ENCODE measurements at places on chromosomes 6 and 20.

GRCh38 chr20:10642856-10643559 is 30.8 kb downstream of the JAG1 start:
- no peak for DNase-seq

- no peak for DNase-seq
Observed at GRCh38 chr6:156421933-156422332, 355.2 kb upstream of the ARID1B start.

GRCh38 chr6:79375635-79376337 is 141.3 kb upstream of the HMGN3 start:
- DNase-seq = no peak

- DNase-seq = no peak
Observed at GRCh38 chr6:89357390-89357789, 4.9 kb upstream of the UBE2J1 start.

- DNase-seq = no peak
Observed at GRCh38 chr6:5334341-5334740, 73.0 kb downstream of the FARS2 start.

GRCh38 chr20:3716195-3716834 is 3.9 kb upstream of the SIGLEC1 start:
- no peak for DNase-seq

GRCh38 chr6:36539814-36540568 is 7.3 kb downstream of the STK38 start:
- no peak for DNase-seq

DNA sequence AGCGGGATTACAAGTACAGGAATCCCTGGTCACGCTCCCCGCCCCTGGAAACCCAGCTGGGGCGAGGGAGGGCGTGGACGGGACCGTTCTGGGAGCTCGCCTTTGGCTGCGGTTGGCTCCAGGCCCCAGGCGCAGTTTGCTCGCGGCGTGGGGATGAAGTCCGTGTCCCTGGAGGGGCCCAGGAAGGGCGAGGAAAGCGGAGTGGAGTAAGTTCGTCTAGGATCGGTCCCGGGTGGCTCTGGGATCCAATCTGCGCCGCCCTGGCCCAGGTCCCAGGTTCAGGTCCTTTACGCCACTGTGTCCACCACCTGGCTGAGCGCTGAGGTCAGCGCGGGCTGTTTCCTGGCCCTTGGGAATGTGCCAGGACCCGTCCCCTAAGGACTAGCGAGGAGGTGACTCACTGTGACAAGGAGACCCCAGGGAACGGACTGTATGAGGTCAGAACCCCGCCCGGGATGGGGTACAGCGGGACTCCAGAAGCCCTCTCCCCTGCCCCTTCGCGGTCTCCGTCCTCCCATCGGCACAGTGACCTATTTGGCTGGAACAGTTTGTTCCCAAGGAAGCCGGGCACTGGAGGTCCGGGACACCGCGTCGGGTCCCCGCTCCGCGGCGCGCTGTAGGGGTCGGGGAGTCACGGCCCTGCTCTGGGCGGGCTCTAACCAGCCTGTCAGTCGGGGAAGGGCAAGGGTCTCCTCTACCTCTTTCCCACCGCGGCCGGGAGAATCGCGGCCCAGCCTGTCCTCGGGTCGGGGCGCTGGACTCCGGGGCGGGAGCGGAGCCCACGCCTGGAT is 724 bp downstream of the CDKN1A start:
- no peak for DNase-seq

- DNase-seq = no peak
Observed at GRCh38 chr6:2911171-2911570, 8.1 kb upstream of the SERPINB9 start.

GRCh38 chr6:158853072-158853879 is 34.1 kb upstream of the EZR start:
- DNase-seq = no peak

GRCh38 chr6:150755042-150755441 is 110.5 kb upstream of the MTHFD1L start:
- no peak for DNase-seq

GRCh38 chr20:53186635-53187034 is 214.5 kb downstream of the TSHZ2 start:
- no peak for DNase-seq

DNA sequence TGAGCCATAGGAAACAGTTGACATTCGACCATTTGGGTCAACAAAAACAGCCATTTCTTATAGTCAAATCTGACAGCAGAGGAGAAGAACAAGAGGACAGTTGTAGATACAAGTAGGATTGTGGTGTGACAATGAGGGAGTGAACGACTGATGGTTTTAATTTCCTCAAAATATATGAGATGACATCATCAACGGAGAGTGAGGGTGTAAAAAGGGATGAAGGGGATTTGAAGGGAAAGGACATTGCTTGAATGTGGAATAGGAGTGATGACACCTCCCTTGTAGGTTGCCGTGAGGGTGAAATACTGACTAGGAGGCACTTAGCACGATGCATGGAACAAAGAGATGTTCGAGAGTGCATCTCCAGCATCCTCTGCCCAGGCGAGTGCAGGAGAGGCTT is 499.8 kb upstream of the CHD6 start:
- DNase-seq = no peak

DNA sequence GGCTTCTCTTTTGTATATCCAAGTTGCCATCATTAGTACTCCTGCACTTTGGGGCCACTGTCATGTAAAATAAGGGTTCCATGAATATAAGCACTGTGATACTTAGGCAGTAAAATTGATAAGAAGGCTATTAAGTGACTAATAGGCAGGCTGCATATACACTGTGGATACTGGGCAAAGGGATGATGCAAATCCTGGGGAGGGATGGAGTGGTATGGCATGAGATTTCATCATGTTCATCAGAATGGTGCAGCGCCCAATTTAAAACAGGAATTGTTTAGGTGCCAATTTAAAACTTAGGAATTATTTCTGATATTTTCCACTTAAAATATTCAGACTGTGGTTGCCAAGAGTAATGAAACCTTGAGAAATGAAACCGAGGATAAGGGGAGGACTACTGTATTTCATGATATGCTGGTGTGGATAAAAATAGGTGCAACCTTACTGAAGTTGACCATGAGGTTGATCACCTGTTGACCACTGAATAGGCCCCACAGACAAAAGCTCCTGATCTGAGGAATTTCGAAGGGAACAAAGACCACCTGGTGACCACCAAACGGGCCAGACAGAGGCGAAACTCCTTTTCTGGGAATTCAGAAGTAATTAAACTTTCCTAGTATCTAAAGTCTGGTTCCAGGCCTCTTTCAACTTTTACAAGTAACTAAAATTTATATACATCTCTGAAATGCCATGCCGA is 4.9 kb upstream of the TRIM39 start:
- no peak for DNase-seq

DNA sequence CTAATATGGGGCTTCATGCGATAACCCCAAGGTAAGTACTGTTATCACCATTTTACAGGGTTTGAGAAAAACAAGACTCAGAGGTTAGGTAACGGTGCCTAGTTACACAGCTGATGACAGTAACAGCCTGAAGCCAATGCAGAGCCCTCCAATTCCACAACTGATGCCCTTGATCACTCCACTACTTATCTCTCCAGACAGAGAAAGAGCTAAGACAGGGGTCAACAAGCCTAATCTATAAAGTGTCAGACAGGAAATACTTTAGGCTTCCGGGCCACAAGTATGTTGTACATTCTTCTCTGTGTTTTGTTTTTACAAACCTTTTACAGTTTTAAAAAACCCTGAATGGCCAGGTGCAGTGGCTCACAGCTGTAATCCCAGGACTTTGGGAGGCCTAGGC is 50.9 kb downstream of the MAP7 start:
- DNase-seq = no peak

DNA sequence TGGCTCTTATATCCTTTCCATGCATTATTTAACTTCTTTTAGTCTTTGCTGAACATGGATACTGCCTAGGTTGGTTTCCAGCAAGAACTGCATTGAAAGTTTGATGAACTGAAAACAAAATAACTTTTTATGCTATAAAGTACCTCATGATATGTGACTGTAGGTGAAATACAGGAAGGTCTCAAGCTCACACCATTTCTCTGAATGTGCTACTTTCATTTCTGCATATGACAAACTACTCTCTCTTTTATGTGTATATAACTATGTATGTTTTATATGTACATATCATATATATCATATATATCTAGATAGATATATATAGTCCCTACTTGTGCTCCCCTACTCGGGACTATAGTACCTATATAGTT is 65.9 kb downstream of the AIG1 start:
- DNase-seq = no peak

- DNase-seq = peak; percentile 46
Observed at GRCh38 chr20:57435498-57436222, 44.5 kb downstream of the RBM38 start.

- no peak for DNase-seq
Observed at GRCh38 chr20:49270177-49270576, 7.7 kb downstream of the ZNFX1 start.

GRCh38 chr20:8524101-8525016 is 392.3 kb downstream of the PLCB1 start:
- DNase-seq = no peak

Data from occipital lobe (tissue), 3 donors.